ENCODE measurements at places on chromosomes 16 and 17.

- DNase-seq = peak; percentile 94
These were observed 6.1 kb downstream of the GJD3 start for GRCh38 chr17:40358323-40359038.

- no peak for DNase-seq
These were observed 1452.7 kb upstream of the CDH8 start for GRCh38 chr16:63488955-63489354.

GRCh38 chr17:81961087-81961511 is at the start of gene NOTUM:
TSS of gene NOTUM (minus strand) at chr17:81961187. CDS start at chr17:81960909, 278 bp downstream.
- no peak for DNase-seq

DNA sequence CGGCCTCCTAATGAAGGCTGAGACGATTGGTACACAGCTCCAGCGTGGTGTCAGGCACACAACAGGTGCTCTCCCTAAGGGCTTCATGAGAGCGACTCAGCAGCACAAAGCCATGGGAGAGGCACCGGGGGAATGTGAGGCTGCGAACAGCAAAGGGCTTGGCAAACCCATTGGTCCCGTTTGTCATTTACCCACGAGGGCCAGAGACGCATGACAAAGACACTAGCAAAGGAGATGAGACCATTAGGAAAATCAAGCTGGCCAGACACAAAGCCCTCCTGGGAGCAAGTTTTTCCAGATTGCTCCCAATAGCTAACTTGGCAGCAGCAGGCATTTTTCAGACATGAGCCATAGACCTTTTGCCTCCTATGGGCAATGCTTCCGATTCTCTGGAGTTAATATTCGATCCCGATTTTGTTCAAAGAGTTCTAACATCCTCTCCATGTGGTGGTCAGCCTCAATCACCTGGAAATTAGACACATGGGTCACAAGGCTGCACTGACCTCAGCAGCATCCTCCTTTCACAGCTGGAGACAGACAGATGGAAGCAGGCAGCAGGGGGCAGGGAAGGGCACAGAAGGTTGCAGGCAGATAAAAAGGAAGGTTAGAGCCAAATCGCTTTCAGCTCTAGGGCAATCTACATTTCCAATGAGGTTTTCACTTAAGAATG is 38.2 kb downstream of the TK2 start:
- DNase-seq = no peak

DNA sequence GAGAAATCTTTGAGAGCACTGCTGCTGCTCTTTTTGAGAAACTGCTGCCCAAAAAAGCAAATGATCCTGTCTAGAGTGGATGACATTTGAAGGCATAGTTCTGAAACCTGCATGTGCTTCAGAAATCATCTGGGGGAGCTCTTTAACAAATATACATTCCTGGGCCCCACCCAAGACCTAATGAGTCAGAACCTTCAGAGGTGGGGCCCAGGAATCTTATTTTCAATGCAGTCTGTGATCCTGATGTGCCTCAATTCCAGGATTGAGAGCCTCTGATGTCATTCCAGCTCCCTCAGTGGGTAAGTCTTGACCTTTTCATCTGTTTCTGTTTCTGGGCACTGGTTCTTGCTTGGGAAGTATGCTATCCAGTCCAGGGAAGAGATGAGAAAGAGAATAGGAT is 42.3 kb downstream of the HNF1B start:
- no peak for DNase-seq

DNA sequence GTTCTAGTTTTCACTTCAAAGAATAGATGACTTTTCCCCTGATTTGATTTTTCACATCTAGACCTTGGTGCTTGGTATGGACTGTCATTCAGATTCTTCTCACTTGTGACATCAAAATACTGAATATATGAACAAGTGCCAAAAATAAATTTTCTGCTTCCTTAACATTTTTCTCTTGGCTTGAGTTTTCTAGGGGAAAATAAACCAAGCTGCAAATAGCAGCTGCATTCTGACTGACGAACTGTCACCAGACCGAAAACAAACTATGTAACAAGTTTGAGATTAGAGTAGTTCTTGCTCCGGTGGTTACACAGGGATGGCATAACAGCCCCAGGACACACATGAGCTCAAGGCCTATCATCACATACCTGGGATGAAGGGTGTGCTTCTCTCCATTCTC is 345.7 kb downstream of the CNTNAP4 start:
- DNase-seq = no peak

DNA sequence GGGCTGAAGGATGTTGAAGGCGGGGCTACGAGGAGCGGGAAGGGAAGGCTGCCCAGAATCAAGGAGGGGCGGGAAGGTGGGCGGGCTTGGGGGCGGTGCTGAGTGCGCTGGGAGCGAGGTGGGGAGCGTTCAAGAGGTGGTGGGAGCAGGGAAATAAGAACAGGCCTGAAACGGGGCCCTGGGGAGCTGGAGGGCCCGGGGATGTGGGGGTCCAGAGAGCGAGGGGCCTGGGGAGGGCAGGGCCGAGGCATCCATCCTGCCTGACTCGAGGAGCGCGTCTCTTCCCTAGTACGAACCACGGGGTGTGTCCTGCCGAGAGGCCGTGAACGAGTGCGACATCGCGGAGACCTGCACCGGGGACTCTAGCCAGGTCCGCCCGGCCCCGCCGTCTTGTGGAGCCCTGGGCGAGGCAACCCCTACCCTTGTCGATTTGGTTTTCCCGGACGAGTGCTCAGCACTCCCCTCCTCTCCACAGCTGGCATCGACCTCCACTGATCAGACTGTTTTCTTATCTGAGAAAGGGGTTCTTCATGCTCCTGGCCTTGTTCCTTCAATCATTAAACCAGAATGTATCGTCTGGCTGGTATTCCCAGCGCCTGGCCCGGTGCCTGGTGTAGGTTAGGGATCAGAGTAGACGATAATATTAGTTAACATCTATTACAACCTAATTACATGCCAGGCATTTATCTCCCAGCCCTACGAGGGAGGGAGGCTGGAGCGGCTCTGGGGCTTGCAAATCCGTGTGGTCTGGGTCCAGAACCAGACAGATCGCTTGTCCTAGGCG is 17.2 kb downstream of the ADAM11 start:
- DNase-seq = no peak

DNA sequence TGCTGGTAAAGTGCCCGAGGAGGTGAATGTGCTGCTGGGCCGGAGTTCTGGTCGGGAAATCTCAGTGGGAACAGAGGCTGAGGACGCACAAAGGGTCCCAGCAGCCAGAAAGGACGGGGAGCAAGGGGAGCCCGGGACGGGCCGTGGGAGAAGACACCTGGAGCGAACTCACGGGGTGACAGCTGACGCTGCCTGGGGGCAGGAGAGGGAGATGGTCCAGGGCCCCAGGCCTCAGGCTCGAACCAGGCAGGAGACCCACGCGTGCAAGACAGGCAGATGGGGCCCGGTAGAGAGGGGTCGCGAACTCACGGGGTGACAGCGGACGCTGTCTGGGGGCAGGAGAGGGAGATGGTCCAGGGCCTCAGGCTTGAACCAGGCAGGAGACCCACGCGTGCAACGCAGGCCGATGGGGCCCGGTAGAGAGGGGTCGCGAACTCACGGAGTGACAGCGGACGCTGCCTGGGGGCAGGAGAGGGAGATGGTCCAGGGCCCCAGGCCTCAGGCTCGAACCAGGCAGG is 72.9 kb downstream of the METRNL start:
- no peak for DNase-seq

- DNase-seq = no peak
These were observed 146.3 kb downstream of the SLC39A11 start for GRCh38 chr17:72946156-72946555.

GRCh38 chr17:30942308-30943079 is 20.7 kb downstream of the ADAP2 start:
- no peak for DNase-seq

- no peak for DNase-seq
These were observed 13.3 kb downstream of the SLC16A3 start for GRCh38 chr17:82241926-82242697.

- DNase-seq = no peak
These were observed 30.1 kb upstream of the HAPSTR1 start for GRCh38 chr16:9061358-9061813.

DNA sequence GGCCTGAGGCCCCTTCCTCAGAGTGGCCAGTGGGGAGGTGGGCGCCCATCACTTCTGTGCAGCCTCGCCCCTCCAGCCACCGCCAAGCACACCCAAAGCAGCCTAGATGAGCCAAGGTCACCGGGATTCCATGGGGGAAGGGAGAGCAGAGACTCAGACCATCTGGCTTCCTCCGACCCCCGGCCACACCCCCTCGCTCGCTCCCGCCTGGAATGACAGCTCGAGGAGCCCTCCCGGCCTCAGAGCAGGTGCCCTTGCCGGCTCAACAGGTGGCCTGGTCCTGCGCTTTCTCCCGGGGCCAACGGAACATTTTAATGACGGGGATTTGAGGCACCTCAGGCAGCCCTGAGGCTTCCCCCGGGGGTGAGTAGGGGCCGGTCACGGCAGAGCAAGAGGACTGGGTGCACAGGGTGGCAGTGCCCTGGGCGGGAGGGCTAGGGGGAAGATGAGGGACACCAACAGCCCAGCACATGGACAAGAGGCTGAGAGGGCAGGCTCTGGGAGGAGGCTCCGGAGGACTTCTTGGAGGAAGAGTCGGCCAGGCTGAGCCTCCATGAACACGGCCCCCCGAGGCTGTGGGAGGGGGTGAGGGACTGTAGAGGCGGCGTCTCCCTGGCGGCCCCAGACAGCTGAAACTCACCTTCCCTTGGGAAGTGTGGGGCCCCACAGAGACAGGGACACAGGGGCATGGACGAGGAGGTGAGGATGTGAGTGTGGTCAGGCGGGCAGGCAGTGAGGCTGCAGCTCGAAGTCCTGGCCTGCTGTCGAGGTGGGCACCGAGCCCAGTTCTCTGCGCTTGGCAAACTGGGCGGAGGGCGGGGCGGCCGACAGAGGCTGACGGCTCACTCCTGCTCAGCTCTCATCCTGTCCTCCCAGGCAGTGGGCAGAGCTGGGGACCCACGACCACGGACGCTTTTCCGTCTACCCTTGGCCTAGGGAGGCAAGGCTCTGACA is 12.5 kb upstream of the C1QTNF8 start:
- DNase-seq = no peak

All from activated T-cell treated with anti-CD3 and anti-CD28 coated beads, Interleukin-2, amount 50 U/mL, for 48 hours (primary cell).